Stimulated activated CD4-positive, alpha-beta T cell treated with anti-CD3 and anti-CD28 coated beads, Interleukin-4, amount 100 ng/mL, for 48 hours (primary cell): ENCODE measurements at places on chromosomes 12 and 14.

- DNase-seq: no peak
Observed at GRCh38 chr12:100800723-100801122, 6.1 kb downstream of the ANO4 start.

GRCh38 chr14:96737881-96738280, 59.3 kb upstream of the VRK1 start:
- DNase-seq: no peak

DNA sequence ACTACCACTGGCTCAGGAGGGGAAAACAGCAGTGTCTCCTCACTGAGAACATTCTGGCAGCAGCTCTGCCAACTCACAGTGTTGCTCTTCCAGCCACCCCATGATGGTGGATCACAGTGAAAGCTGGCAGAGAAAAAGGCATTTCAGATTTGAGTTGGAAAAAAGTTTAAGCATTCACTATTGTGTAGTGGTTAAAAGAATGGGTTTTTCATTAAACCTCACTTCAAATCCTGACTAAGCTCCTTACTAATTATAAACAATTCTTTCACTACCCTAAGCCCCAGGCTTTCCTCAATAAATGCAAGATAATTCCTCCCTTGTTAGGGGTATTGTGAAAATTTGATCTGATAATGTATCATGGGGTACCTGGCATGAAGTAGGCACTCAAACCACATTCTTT, 518.1 kb downstream of the SNAPC1 start:
- DNase-seq: no peak

DNA sequence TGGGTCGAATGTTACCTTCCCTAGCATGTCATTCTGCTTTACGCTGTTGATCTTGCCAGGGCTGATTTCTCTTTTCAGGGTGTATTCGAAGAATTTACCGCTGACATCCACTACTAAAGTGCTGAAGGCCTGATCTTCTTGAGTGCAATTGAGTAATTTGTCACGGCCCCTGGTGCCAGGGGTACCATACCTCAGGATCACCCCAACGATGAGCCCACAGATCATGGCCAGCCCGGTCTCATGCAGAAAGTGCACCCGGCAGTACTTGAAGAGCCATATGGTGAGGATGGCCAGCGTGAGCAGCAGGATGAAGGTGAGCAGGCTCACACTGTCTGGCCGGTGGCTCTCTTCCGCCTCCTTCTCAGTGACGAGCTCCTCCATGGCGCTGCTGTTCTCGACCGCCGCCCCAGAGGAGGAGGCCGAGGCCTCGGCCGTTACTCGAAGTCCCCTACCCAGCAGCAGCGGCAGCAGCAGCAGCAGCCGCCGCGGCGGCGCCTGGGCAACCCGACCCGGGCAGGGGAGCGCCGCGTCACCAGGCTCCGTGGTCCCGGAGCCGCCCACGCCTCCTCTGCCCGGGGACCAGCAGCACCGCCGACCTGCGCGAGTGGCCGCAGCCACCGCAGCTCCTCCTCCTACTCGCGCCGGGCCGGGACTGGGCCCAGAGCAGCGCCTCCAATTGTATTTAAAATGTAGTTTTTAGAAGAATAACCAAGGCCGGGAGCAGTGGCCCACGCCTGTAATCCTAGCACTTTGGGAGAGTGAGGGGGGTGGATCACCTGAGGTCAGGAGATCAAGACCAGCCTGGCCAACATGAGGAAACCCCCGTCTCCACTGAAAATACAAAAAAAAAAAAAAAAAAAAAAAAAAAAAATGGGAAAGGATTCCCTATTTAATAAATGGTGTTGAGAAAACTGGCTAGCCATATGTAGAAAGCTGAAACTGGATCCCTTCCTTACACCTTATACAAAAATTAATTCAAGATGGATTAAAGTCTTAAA, 58.5 kb upstream of the TMPO start:
- no peak for DNase-seq

- no peak for DNase-seq
Observed at GRCh38 chr14:65179918-65180724, 77.8 kb upstream of the MAX start.

DNA sequence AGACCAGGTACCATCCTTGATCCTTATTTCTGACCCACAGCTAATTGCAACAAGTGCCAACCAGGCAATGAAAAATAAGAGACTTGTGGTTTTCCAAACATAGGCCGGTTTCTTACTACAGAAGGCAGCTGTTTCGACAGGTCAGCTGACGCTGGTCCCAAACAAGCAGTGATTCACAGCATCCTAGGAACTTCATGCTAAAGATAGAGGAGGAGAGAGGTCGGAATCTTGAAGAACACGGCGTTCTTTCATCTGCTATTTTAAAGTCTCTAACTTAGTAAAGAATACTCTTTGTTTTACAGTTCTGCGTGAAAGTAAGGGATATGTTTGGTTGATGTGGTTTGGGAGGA, 28.1 kb upstream of the ADGRD1 start:
- DNase-seq: no peak

- DNase-seq: no peak
Observed at GRCh38 chr12:109925185-109925840, 25.2 kb downstream of the TCHP start.

GRCh38 chr12:107091381-107091780, 2.0 kb downstream of the CRY1 start:
- no peak for DNase-seq
